Posterior cingulate gyrus (tissue), 11 donors: ENCODE measurements at places on chromosomes 7 and 10.

DNA sequence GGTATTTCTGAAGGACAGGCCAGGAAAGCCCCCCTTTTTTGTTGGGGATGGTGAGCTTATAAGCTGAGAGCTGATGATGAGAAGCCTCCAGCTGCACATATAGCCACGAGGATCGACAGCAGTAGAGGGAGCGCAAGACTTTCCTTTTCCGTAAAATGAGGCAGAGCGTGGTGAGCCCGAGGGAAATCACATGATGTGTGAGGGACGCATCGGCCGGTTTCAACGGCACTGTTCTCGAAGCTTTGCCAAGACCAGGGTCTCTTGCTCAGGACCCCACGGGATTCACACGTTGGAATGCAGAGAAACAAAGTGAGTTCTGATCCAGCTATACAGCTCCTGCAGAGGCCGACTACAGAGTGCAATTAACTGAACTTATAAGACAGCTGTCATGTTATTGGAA lies 55.7 kb downstream of the ADAM12 start:
- no peak for DNase-seq

DNA sequence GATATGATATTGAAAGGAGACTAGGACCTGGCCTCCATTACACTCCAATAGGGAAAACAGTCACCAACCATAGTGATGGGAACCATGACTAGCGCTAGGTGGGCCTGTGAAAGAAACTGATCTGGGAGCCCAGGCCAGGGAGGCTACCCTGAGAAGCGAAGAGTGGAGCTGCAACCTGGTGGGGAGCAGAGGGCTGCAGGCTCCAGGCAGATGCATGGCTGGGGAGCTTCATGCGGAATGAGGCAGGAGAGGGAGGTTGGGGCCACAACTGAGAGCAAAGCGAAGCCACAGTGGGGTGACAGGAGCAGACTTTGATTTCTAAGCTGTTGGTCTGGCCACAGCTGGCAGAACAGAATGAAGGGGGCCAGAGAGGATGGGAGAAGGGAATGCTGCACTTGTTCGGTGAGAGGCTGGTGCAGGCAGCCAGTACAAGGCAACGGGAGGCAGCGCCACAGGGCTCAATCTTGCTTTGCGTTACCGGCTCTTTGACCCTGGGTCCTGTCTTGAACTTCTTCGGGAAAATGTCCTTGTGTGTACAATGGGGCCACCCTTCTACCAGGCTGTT lies 88.4 kb downstream of the TACC2 start:
- no peak for DNase-seq

- no peak for DNase-seq
These were observed 133.8 kb upstream of the AGR3 start for GRCh38 chr7:17015598-17016031.

- peak; percentile 15 for DNase-seq
These were observed 12.7 kb downstream of the FAM241B start for GRCh38 chr10:69642747-69643146.

DNA sequence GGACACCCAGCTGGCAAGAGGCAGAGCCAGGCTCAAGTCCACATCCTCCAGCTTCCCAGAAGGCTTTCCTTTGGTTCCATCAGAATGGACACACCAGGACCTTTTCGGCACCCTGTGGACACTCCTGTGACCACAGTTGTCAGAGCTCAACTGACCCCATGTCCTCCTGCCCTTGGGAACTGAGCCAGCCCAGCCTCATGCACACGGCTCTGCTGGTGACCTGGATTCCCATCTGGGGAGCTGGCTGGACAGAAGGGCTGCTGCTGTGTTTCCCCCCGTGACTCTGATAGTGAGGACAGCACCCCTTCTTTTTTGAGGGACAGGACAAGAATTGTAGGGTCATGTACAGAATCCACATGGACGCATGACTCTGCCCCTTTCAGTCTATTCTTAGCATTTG lies 289.2 kb downstream of the WDR37 start:
- no peak for DNase-seq

GRCh38 chr7:136874393-136875032 lies 6.1 kb downstream of the CHRM2 start:
- DNase-seq: no peak

DNA sequence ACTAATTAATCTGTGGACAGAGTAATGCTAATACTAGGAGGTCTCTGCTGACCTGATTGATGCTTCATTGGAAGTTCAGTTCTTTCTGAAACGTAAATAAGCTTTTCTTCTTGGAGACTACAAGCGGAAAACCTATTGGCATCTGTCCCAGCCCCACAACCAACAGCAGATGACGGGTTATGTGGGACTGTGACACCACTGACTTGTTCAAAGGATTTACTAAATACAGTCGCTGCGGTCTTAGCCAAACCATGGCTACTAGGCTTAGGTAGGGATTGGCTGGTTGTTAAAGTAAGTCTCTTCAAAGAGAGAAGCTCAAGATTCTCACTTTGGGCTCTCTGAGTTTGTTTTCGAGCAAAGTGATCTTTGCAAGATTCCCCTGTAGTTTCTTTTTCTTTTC lies 68.3 kb downstream of the HYCC1 start:
- no peak for DNase-seq

- no peak for DNase-seq
These were observed 35.3 kb downstream of the FEZF1 start for GRCh38 chr7:122269241-122269640.

GRCh38 chr7:1704811-1705738 lies 35.0 kb downstream of the ELFN1 start:
- no peak for DNase-seq

- no peak for DNase-seq
These were observed 43.8 kb downstream of the GCC1 start for GRCh38 chr7:127541548-127541947.

- DNase-seq: no peak
These were observed 64.3 kb downstream of the FAM204A start for GRCh38 chr10:118277871-118278270.

DNA sequence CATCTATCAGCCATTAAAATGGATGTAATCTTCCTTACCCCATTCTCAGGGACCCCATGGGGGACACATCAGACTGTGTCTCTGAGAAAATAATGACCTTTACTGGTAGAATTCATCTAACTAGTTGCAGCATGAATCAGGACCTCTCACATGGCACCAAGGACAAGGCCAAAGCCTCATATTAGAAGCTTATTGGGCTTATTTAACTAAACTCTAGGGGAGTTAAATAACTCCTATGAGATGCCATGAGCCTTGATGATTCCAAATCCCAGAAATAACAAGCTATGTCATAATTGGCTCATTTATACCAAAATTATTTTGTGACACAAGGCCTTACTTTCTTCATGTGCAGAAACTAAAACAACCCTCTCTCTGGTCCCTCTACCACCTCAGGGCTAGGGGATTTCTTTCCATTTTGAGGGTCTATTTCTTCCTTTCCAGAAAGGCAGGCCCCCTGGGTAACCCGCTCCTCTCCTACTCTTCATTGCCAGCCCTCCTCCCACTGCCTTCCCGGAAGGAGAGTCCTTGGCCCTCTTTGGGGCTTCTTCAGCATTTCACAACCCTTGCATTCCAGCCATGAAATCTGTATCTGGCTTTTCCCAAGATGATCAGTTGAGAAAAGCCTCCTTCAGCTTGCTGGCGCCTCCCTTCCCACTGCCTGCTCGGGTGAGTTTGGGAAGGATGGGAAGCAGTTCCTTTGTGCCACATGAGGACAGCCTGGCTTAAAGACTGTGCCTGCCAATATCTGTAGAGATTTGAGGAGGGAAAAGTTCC lies 41.8 kb upstream of the TRIM8 start:
- no peak for DNase-seq

DNA sequence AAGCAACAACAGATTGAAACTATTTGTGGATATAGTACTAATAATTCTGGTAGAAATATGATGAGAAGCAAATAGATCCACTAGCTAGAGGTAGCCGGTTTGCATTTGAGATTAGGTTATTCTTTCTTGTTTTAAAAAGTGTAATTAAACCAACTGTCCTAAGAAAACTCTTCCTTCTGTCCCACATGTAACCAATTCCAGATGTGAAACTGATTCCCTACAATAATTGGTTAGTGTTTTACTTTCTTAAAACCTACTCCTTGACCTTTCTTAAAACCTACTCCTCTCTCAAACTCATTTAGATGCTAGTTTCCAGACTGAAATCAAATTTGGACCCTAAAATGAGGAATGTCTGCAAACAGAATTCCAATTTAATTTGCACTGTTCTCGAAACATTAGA lies 521.5 kb downstream of the SUGCT start:
- no peak for DNase-seq

DNA sequence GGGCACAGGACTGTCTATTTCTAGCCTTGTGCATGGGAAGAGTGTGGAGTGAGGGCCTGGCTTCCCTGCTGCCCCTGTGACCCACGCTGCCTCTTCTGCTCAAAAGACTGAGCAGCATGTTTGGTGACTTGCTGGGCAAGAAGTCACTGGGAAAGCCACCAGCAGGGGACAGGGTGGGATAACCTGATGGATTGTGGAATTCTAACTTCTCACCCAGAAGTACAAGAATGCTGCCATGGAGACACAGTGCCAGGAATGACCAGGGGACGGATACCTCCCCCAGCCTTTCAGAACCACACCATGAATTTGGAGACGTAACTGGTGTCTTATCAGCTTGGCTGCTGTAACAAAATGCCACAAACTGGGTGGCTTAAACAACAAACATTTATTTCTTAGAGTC lies 28.4 kb downstream of the GALNTL5 start:
- DNase-seq: no peak

- DNase-seq: peak; percentile 18
These were observed at the start of gene SFRP4 for GRCh38 chr7:37916673-37917660. SFRP4 (minus strand) TSS chr7:37916817; CDS start chr7:37916537, 280 bp downstream.

GRCh38 chr7:111732923-111733322 lies 170.6 kb upstream of the IMMP2L start:
- no peak for DNase-seq

DNA sequence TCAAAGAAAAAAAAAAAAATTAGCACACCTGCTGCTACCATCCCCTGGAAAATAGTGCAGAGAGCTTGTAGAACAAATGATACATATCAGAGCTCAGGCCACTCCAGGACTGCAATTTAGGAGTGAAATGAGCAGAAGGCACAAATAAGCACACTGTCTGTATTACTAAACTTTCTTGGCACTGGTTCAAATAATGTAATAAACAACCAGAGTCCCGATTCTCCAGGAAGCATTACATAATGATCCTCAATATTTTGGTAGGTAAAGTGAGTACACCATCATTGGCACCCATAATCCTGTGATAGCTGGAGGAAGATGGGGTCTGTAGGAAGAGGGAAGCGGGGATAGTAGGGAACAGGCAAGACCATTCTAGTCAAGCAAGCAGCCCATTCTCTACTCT lies 74.3 kb downstream of the SVOPL start:
- DNase-seq: no peak

DNA sequence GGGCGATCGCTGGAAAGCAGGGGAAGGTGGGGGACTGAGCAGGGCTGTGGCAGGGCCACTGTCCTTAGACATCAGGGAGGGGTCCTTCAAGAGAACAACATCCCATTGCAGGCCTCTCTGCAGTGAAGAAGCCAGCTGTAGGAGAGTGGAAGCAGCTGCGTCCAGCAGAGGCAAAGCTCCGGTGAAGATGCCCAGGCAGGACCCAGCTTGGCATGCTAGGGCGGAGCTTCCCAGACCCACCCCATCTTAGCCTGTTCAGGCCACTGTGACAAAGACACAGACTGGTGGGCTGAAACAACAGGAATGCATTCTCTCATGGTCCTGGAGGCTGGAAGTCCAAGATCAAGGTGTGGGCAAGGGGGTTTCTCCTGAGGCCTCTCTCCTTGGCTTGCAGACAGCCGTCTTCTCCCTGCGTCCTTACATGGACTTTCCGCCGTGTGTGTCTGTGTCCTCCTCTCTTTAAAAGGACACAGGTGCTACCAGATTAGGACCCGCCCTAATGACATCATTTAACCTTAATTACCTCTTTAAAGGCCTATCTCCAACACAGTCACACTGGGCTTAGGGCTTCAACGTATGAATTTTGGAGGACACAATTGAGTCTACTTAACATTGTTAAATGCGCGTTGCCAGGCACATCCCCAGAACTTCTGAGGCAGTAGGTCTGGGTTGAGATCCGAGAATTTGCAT lies 178.1 kb upstream of the GRB10 start:
- no peak for DNase-seq

DNA sequence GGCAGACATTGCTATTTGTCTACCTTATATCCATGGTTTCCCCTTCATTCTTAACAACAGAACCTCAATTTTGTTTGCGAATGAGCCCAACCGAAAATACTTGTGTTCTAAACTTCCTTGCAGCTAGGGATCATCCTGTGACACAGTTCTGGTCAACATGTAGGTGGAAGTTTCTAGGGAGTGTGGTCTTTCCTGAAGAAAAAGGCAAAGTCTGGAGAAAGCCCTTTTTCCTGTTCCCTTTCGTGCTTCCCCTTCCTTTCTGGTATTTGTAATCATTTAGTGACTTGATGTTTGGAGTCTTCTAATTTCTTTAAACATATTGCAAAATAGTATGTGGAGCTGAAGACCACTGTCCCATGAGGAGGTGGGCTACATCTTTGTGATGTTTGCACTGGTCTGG lies 2.9 kb upstream of the IFRD1 start:
- DNase-seq: no peak

- DNase-seq: no peak
These were observed 13.6 kb downstream of the SNX10 start for GRCh38 chr7:26305090-26305868.

GRCh38 chr10:106655636-106656035 lies 508.9 kb downstream of the SORCS1 start:
- no peak for DNase-seq

DNA sequence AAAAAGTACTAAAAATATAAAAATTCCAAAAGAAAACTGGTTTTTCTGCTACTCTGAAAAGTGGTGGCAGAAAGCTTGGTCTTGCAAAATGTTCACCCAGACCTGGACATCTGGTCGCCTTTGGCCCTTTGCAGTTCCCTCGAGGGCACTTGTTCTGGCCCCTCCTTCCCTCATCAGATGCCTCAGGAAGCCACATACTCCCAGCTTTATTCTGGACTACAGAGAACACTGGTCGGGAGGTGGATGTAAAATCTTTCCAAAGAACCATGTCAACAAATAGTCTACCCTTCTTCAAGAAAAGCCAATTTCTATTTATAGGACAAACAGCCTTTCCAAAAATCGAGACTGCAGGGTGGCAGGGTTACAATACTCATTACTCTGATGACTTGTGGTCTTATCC lies 726.1 kb downstream of the TNS3 start:
- DNase-seq: no peak

DNA sequence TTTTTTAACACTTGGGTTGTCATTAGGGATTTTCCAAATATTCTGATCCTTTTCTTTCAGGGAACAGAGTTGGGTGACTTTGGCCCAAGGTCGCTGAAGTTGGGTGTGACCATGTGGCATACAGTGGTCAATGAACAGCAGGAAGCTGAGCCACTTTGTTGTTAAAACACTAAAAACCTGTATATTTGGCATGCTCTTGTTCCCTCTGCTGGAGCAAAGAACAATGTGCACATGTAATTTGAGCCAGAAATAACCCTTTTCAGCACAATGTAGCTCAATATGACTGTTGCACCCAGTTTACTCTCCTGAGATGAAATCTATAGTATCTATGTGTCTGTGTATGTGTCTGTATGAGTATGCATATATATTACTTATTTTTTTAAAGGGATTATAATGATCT lies 74.9 kb downstream of the ADCYAP1R1 start:
- no peak for DNase-seq
